ENCODE measurements at places on chromosomes 3 and 15.

DNA sequence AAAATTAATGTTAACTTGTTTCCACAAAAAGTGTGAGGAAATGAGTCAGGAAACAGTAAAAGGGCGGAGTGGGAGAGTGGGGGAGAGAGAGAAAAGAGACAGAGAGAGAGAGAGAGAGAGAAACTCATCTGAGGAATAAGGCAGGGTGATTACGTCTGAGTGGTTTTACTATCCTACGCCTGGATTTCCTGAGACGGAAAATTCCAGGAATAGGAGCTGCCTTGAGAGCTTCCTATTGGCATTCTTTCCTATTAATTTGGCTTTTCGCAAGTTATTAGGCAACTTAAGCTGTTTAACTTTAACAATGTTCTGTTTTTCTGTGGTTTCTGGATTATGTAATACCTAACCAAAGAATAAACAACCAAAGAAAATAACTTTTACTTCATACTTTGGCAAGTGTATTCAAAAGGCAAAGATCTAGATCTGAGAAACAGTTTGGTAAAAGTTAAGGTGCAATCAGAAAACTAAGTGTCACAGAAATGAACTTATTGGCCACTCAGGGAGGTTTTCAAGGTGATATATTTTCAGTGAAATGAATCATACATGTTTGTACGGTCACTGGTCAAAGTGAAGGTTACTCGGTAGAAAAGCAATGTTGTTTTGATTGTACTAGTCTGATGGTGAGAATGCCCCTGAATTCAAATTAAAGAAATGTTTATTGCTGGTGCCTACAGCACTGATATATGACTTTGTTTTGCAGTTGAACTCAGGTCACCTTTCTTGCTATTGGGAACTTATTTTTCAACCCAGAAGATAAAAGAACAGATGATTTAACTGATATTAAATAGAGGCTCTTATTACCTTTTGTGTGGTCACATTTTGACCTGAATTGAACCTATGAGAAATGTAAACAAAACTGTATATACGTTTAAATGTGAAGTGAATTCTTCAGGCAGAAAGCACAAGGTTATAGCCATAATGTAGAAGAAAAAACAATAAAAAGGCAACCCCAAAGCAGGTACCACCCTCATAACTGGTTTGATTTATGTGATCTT is 39.9 kb upstream of the TNFSF10 start:
- DNase-seq: no peak

DNA sequence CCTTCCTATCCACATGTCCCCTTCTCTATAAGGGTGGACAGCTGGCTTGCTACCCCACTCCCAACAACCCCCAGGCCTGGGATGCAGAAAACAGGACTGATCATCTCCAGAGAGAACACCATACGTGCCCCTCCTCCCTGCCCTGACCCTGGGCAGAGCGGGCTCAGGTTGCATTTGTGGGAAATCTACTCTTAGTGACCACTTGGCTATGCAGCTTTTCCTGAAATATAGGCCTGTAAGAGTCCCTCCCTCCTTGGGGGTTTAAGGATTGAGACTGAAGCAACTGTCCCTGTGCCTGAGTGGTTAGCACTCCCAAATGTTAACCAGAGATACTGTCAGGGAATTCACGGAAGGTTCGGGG is 11.7 kb downstream of the SH2D7 start:
- no peak for DNase-seq

DNA sequence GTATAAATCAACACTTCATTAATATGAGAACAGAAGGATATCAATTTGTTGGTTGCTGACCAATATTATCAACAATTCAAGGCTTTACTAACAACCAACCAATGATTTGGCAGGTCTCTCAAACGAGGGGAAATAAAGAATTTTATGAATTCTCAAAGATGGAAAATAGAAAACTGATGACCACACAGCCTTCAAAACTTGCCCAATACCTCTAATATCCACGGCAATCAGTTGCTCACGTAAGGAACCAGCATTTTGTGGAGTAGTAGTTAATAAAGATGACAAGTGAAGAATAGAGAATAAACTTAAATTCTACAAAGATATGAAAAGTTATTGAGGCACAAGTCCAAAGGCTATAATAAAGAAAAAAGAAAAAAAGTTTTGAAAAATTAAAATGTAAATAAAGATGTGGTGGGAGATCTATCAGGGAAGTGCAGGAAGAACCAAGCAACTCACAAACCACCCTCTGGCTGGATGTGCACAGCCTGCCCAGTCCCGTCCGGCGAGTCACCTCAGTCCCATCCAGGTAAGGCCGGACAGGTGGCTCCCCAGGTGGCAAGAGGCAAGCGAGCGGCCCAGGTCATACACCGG is 808 bp downstream of the GK5 start:
- no peak for DNase-seq

- DNase-seq: no peak
These were observed 5.3 kb upstream of the ZNF445 start for GRCh38 chr3:44482721-44483120.

GRCh38 chr3:2029559-2029958 is 69.1 kb upstream of the CNTN4 start:
- no peak for DNase-seq

GRCh38 chr3:61371123-61371522 is 119.9 kb upstream of the FHIT start:
- no peak for DNase-seq

- no peak for DNase-seq
These were observed 852.0 kb downstream of the FHIT start for GRCh38 chr3:60399292-60399691.

- no peak for DNase-seq
These were observed 31.7 kb upstream of the IP6K2 start for GRCh38 chr3:48748754-48749153.

DNA sequence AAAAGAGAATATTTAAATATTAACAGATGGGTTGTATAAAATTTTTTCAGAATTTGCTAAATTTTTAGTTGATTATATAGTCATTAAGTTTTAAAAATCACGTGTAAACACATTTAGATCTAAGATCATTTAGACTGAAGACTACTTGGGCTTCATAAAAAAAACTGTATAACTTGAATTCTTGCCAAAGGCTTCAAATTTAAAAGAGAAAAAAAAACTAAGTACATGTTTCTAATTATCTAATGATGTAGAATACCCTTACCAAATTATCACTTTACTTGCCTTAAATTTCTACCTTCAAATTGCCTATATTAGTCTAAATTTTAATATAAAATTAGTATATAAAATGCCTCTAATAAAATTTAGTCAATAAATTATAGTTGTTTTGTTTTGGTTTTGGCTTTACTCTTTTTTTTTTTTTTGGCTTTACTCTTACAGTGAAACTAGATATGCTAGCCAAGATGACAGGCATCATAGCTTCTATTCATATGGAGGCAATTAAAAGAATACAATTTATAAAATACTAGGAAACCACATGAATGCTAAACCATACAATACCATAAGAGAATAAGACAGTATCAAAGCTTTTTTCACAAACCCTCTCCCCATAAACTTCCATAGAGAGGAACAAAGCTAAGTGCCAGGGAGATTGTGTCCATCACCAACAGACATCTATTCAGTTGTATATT is 183.1 kb upstream of the KCNMB2 start:
- DNase-seq: no peak

- DNase-seq: no peak
These were observed 4.6 kb downstream of the SRP14 start for GRCh38 chr15:40034186-40034946.

DNA sequence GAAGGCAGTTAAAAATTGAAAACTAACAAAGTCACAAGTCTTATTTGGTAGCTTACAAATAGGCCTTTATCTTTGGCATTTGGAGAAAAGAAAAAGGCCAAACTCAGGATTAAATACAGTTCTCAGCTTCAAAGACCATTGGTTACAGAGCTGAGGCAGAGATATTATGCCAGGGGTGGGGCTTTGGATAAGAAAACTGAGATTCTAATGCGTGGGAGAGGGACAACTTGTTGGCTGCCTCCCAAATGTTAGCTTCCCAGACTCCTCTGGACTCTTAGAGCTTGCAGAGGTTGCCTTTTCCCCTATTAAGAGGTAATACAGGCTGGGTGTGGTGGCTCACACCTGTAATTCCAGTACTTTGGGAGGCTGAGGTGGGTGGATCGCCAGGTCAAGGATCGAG is 231.8 kb downstream of the SQOR start:
- DNase-seq: no peak

GRCh38 chr15:68646696-68647095 is 67.9 kb downstream of the CORO2B start:
- no peak for DNase-seq

DNA sequence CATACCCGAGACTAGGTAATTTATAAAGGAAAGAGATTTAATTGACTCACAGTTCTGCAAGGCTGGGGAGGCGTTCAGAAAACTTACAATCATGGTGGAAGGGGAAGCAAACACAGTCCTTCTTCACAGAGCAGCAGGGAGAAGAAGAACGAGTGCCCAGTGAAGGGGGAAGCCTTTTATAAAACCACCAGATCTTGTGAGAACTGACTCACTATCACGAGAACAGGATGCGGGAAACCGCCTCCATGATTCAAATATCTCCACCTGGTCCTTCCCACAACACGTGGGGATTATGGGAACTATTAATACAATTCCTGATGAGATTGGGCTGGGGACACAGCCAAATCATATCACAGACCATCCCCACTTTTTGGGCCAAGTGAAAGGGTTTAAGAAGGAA is 58.8 kb upstream of the CTXND1 start:
- DNase-seq: no peak

- DNase-seq: no peak
These were observed 139.7 kb downstream of the CD47 start for GRCh38 chr3:107951126-107951525.

GRCh38 chr3:129199366-129199765 is 15.7 kb upstream of the CNBP start:
- no peak for DNase-seq

DNA sequence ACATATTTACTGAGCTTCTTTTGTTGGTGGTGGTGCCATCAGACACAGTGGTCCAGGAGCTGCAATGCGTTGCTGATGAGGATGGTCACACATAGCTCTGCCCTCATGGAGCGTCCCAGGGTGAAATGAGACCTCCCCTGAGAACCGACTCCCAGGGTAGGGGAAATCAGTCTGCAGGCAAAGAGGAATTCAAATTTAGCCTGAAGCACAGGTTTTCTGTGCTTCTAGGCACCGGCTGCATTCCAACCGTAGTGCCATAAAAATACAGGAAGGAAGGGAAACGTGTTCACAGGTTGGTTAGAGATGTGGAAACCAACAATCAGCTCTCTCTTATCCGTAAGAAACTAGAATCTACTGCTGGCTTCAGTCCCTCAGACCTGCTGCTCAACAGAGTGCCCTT is 19.2 kb downstream of the SMAD3 start:
- no peak for DNase-seq

GRCh38 chr3:11764931-11765363 is 81.7 kb downstream of the TAMM41 start:
- DNase-seq: no peak

GRCh38 chr15:84981711-84982300 is at the start of gene PDE8A:
TSS of gene PDE8A (plus strand) at chr15:84981856. CDS start at chr15:84982163, 307 bp downstream.
- DNase-seq: peak; percentile 21

- DNase-seq: no peak
These were observed 106.9 kb downstream of the KLF13 start for GRCh38 chr15:31433574-31433973.

DNA sequence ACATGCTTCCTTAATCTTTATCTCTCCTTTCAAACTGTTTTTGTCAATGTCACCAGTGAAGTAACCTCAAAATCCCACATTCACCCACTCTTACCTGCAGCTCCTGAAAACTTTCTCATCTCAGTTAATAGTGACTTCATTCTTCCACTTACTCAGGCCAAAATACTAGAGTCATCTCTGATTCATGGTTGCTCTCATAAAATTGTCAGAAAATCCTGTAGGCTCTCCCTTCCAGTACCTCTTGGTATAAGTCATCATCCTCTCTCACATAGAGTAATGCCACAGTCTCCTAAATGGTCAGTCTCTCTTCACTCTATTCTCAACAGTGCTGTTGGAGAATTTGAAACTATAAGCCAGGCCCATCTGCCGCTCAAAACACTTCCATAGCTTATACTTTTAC is 34.9 kb upstream of the POU1F1 start:
- no peak for DNase-seq

DNA sequence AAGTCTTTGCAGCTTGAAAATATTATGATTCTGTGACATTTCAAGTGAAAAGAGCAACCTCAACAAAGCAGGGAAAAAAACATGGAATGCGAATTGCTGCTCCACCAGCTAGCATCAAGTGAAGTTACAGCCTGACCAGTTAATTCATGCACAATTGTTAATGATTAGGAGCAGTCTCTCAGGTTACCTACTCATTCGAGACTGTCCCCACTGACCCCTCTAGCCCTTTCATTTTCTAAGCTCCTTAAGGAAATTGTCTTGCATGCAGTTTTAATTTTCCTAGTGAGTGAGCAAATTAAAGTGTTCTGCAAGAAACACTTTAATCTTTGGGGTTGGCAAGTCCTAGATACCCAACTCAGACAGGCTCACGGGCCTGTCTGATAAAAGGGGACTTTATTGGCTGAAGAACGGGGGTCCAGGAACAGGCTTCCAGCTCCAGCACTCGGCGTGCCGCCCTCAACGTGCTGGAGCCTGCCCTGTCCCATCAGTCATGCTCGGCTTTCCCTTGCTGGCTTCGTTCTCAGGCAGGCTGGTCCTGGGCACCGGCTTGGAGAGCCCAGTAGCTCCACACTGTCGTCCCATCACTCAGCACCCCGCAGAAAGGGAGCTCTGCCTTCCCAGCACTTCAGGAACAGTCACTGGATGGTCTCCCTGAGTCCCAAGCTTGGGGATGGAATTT is 18.3 kb downstream of the PODXL2 start:
- no peak for DNase-seq

DNA sequence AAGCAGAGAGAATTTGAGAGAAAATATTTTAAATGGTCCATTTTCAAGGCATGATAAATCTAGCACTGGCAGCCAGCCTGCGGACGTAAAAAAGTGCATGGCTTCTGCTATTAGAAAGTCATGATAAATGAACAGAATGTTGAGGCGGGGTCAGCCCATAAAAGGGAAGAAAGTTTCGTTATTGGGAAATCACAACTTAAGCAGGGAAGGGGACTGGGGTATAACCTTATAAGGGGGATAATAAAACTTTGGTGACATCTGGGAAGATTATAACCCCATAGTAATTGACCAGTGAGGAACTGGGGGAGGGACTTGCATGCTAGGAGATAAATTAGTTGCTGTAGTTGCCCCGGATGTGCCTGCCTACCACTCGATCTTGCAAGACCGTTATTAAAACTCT is 88.4 kb upstream of the PLSCR4 start:
- DNase-seq: no peak

DNA sequence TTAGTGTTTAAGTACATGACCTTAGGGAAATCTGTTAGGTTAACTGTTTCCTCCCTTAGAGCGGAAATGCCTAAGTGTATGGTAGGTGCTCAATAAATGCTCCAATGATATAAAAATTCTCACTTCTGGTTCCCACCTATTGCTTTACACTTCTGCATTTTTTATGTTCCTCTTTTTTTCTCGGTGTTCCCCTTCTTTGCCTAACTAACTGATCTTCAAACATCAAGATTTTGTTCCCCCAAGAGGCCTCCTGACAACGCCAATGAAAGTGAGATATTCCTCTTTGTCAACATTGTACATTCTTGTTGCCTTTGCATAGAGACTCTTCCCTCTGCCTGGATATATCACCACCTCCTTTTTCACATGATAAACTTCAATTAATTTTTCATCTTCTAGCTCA is 17.4 kb downstream of the SLC35A5 start:
- no peak for DNase-seq

Measured in stimulated activated CD8-positive, alpha-beta memory T cell treated with anti-CD3 and anti-CD28 coated beads, Interleukin-4, amount 100 ng/mL, for 1 hour (primary cell).